Activated CD8-positive, alpha-beta memory T cell treated with anti-CD3 and anti-CD28 coated beads for 48 hours (primary cell): ENCODE measurements at places on chromosomes 3 and 15.

- peak; percentile 12 for DNase-seq
Observed at GRCh38 chr15:41936649-41937567, 35.4 kb downstream of the EHD4 start.

DNA sequence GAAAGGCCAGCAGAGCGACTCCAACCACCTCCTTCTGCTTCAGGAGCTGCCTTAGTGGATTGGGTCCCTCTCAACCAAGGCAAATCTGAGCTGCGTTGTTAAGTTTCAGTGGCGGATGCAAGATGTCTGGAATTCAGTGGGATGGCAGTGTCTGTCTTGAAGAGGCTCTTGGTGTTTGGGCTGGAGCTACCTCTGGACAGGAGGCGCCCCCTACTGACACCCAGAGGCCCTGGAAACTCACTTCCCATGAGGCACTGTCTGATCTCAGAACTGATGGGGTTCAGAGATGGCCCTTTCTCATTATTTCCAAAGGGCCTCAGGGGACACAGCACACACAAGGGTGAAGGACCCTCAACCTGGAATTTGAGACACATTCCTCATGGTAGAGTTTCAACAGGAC, 6.0 kb upstream of the SLC28A1 start:
- DNase-seq = peak; percentile 13

DNA sequence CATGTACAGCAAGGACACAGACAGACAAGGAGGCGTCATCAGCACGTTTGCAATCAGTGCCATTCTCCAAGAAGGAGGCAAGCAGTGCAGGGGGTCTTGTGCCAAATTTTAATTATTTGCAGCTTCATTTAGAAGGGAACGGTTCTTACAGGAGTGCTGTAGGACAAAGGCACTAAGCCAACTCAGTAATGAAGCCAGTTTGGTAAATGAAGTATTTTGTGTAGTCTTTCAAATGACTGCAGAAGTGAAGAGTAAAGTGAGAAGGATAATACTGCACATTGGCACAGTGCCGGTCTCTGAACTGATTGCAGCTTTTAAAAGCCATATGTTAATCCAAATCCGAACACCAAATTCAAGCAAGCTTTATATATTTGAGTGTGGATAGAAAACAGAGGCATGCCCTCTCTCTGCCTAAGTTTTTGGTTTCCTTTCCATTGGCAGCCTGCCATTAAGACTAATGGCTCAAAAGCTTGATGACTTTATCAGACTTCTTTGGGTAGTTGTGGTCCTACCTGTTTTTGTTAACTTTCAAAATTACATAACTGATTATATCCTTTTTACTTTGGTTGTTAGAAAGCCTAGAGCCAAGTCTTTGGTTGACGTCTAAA, 101.3 kb downstream of the SENP2 start:
- no peak for DNase-seq

- no peak for DNase-seq
Observed at GRCh38 chr3:64163019-64163754, 62.1 kb downstream of the PRICKLE2 start.
